Activated CD4-positive, alpha-beta T cell treated with anti-CD3 and anti-CD28 coated beads, Interleukin-2, amount 10 ng/mL, durations not matched to agents 24 days and 14 days (primary cell): ENCODE measurements at places on chromosomes 3 and 15. TPM values are rescaled to one million over a fixed set of nuclear protein-coding genes. Genes with fewer than 3 reads are reported as not detected.

DNA sequence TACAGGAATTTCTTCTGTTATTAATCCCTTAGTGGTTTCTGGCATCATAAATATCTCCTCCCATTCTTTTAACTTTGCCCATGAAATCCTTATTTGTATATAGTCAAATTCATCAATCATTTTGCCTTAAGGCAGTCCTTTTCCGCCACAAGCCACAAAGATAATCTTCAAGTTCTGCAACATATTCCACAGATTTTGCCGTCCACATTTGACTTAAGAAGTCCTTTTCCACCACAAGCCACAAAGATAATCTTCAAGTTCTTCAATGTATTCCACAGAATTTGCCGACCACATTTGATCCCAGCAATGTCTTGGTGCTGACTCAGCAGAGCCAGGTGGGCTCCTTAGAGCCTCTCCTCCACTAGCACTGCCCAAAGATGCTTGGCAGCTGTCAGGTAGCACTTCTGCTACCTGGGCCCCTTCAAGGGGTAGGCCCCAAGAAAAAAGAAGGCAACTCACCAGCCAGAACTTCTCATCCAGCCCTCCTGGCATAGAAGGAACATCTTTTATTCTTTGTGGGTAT is 35.0 kb downstream of the SEC22C start:
- no peak for DNase-seq
- peaks cover 12% of the 10 kb centered on the region for H3K36me3 ChIP-seq
- H3K4me1 ChIP-seq: peaks cover 10% of the 10 kb centered on the region
- H3K27ac ChIP-seq: no peak overlapping the region

GRCh38 chr15:87746333-87746732 is 510.2 kb downstream of the NTRK3 start:
- no peak overlapping the region for H3K27ac ChIP-seq
- no peaks in the 10 kb centered on the region for H3K27me3 ChIP-seq
- H3K36me3 ChIP-seq: no peaks in the 10 kb centered on the region
- no peak for DNase-seq
- H3K4me3 ChIP-seq: no peak overlapping the region

DNA sequence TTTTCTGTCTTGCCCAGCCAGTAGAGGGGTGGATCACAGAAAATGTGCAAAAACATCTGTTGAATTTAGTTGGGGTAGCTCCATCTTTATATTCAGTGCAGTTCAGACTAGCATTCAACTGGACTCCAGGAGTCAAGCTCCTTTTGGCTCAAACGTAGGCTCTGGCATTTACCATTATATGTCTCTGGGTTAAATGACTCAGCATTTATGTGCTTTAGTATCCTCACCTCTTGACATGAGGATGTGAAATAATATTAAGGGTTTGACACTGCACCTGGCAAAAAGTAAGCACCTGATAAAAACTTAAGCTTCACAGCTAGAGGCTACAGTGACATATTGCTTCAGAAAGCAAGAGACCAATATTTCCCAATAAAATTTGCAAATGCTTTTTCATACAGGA is 14.8 kb downstream of the PRC1 start:
- H3K36me3 ChIP-seq: peaks cover 75% of the 10 kb centered on the region
- peaks cover 21% of the 10 kb centered on the region for H3K4me1 ChIP-seq
- no peak for DNase-seq
- H3K27ac ChIP-seq: peak overlapping the region; percentile 25
- no peaks in the 10 kb centered on the region for H3K27me3 ChIP-seq
- H3K4me3 ChIP-seq: no peak overlapping the region

DNA sequence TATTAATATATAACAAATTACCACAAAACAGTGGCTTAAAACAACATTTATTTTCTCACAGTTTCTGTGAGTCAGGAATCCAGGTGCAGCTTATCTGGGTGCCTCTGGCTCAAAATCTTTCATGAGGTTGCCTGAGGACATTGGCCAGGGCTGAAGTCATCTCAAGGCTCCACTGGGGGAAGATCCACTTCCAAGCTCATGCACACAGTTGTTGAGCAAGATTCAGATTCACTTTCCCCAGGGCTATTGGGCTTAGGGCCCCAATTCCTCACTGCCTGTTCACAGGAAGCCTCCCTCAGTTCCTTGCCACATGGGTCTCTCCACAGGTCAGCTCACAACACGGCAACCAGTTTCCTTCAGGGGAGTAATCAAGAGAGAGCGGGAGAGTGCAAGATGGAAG is 35.0 kb downstream of the RFTN1 start:
- H3K27me3 ChIP-seq: no peaks in the 10 kb centered on the region
- H3K27ac ChIP-seq: no peak overlapping the region
- no peak for DNase-seq
- peaks cover 67% of the 10 kb centered on the region for H3K4me1 ChIP-seq

GRCh38 chr15:31049682-31050615 is 51.6 kb downstream of the TRPM1 start:
- no peak overlapping the region for H3K4me3 ChIP-seq
- peaks cover 3% of the 10 kb centered on the region for H3K4me1 ChIP-seq
- H3K27ac ChIP-seq: no peak overlapping the region

DNA sequence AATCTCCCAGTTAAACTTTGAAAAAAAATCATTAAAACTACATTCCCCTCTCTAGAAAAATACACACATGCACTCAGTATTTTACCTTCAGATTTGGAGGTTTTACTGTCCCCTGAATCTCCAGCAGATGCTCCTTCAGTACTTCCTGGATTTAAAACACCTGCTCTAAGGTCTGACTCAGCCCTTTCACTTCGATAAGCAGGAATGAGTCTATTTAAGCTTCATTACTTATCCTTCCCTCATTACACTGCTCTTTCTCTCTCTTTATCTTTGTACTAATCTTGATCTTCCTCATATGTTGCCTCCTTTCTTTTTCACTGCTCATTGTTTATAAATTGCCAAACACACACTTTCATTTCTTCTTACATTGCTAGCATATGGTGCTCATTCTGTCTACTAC is 443.9 kb downstream of the DIPK2A start:
- H3K27ac ChIP-seq: no peak overlapping the region
- H3K4me1 ChIP-seq: no peaks in the 10 kb centered on the region
- no peak for DNase-seq
- no peaks in the 10 kb centered on the region for H3K27me3 ChIP-seq

- no peak overlapping the region for H3K27ac ChIP-seq
- H3K4me3 ChIP-seq: no peak overlapping the region
- H3K4me1 ChIP-seq: no peaks in the 10 kb centered on the region
- no peak for DNase-seq
- no peaks in the 10 kb centered on the region for H3K27me3 ChIP-seq
These were observed 321.8 kb upstream of the MME start for GRCh38 chr3:154758109-154758868.

The CDCP1 gene
- 3.2 and 3.3 TPM in 2 replicates for total RNA-seq

- no peaks in the 10 kb centered on the region for H3K36me3 ChIP-seq
- H3K27ac ChIP-seq: peak overlapping the region; percentile 72
- no peak overlapping the region for H3K4me3 ChIP-seq
- peaks cover 68% of the 10 kb centered on the region for H3K4me1 ChIP-seq
- no peaks in the 10 kb centered on the region for H3K27me3 ChIP-seq
These were observed 34.1 kb downstream of the ZNF710 start for GRCh38 chr15:90035095-90035839.

The NPAP1 gene
- not detected in 2 replicates for total RNA-seq

GRCh38 chr15:85525755-85526154 is 145.4 kb downstream of the AKAP13 start:
- no peak overlapping the region for H3K27ac ChIP-seq
- H3K4me1 ChIP-seq: peaks cover 15% of the 10 kb centered on the region
- no peak overlapping the region for H3K4me3 ChIP-seq
- H3K36me3 ChIP-seq: peaks cover 25% of the 10 kb centered on the region
- H3K27me3 ChIP-seq: no peaks in the 10 kb centered on the region
- no peak for DNase-seq

The ATP11B gene
- total RNA-seq: 87.9 and 89.7 TPM in 2 replicates

- peaks cover 7% of the 10 kb centered on the region for H3K4me1 ChIP-seq
- H3K36me3 ChIP-seq: no peaks in the 10 kb centered on the region
- no peak for DNase-seq
- H3K4me3 ChIP-seq: no peak overlapping the region
- H3K27me3 ChIP-seq: peaks cover 36% of the 10 kb centered on the region
These were observed 7.6 kb downstream of the GADL1 start for GRCh38 chr3:30886888-30887287.

DNA sequence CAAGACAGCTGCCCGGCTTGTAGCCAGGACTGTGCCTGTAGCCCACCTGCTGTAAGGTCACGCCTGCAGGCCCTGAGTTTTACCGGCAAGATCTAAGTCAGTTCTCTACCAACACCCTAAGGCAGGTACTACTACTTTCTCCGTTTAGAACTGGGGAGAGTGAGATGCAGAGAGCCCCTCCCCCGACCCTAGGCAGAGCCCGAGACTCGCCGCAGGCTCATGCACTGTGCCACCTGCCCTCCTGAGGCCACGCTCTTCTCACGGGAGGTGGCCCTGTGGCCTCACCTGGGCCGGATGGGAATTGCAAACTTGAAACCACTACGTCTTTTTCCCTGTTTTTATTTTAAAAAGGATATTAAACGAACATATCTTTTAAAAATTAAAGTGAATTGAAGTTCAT is 36.9 kb upstream of the PCSK6 start:
- peaks cover 3% of the 10 kb centered on the region for H3K4me1 ChIP-seq
- DNase-seq: peak; percentile 34
- no peak overlapping the region for H3K27ac ChIP-seq
- H3K4me3 ChIP-seq: no peak overlapping the region

The TRAK1 gene
- 35.4 and 35.9 TPM in 2 replicates for total RNA-seq

DNA sequence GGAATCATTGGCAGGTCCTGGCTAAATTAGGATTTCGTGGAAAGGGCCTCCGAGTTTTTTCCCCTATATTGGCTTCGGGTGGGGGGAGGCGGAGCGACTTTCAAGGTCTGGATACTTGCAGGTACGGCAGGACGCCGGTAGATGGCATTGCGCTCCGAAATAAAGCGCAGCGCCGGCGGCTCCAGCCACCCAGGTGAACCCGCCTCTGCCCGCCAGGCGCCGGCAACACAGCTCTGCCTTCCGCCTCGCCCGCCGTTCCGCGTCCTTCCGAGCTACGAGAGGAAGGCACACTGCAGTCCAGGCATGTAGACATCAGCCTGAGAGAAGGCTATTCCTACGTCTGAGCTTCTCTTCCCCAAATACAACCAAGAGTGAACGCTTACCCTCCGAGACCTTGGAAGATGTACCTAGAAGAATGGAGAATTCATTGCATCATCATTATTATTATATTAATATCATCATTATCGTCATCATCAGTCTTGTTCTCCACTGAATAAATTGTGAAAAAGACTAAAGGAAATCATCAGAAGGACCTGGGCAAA is 514.1 kb downstream of the MECOM start:
- peak overlapping the region; percentile 67 for H3K4me3 ChIP-seq
- H3K27ac ChIP-seq: no peak overlapping the region
- peaks cover 68% of the 10 kb centered on the region for H3K27me3 ChIP-seq
- peaks cover 18% of the 10 kb centered on the region for H3K4me1 ChIP-seq

The ZPLD1 gene
- total RNA-seq: not detected in 2 replicates

GRCh38 chr3:36512555-36512954 is 132.3 kb downstream of the STAC start:
- H3K36me3 ChIP-seq: no peaks in the 10 kb centered on the region
- H3K4me1 ChIP-seq: no peaks in the 10 kb centered on the region
- H3K27me3 ChIP-seq: no peaks in the 10 kb centered on the region

GRCh38 chr3:33035596-33035995 is 61.4 kb downstream of the GLB1 start:
- H3K36me3 ChIP-seq: peaks cover 52% of the 10 kb centered on the region
- H3K4me3 ChIP-seq: no peak overlapping the region
- H3K27ac ChIP-seq: no peak overlapping the region
- DNase-seq: no peak
- H3K27me3 ChIP-seq: no peaks in the 10 kb centered on the region
- peaks cover 24% of the 10 kb centered on the region for H3K4me1 ChIP-seq

The RFC4 gene
- total RNA-seq: 116 and 119 TPM in 2 replicates

DNA sequence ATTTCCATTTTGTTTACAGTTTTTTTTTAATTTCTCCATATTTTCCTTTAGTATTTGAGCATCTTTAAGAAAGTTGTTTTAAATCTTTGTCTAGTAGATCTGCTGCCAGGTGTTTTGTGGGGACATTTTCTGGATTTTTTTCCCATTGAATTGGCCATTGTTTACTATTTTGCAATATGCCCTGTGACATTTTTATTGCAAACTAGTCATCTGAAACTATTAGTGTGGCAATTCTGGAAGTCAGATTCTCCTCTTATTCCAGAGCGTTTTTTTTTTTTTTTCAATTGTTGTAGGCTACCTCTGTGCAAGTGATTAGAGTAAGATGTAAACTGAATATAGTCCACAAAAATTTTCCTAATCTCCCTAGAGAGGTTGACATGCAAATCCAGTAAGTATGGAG is 334.2 kb downstream of the PYDC2 start:
- H3K36me3 ChIP-seq: no peaks in the 10 kb centered on the region
- no peak overlapping the region for H3K27ac ChIP-seq
- no peaks in the 10 kb centered on the region for H3K27me3 ChIP-seq
- no peak for DNase-seq
- H3K4me1 ChIP-seq: no peaks in the 10 kb centered on the region
- H3K4me3 ChIP-seq: no peak overlapping the region

GRCh38 chr3:130876594-130876993 is 17.3 kb upstream of the ATP2C1 start:
- no peaks in the 10 kb centered on the region for H3K4me1 ChIP-seq
- H3K4me3 ChIP-seq: no peak overlapping the region
- DNase-seq: no peak
- H3K27ac ChIP-seq: no peak overlapping the region

DNA sequence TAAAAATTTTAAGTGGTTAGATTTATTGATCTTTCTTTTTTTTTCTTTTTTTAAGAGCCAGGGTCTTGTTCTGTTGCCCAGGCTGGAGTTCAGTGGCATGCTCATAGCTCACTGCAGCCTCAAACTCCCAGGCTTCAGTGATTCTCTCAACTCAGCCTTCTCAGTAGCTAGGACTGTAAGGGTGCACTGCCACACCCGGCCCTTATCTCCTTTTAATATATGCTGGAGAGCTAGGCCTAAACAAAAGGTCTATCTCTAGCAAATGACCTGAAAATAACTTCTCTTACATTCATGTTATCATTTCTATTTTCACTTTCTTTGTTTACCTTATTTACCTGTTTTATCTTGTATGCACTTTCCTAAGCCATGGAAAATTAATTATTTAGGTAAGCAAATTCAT is 35.2 kb upstream of the MELTF start:
- no peak overlapping the region for H3K27ac ChIP-seq
- H3K27me3 ChIP-seq: no peaks in the 10 kb centered on the region
- H3K4me1 ChIP-seq: peaks cover 3% of the 10 kb centered on the region
- no peak overlapping the region for H3K4me3 ChIP-seq
- no peak for DNase-seq
- H3K36me3 ChIP-seq: peaks cover 29% of the 10 kb centered on the region

GRCh38 chr3:72830452-72831223 is 17.6 kb downstream of the SHQ1 start:
- no peak overlapping the region for H3K27ac ChIP-seq
- peaks cover 7% of the 10 kb centered on the region for H3K4me1 ChIP-seq
- peaks cover 48% of the 10 kb centered on the region for H3K36me3 ChIP-seq
- H3K27me3 ChIP-seq: no peaks in the 10 kb centered on the region
- DNase-seq: no peak

The GP5 gene
- total RNA-seq: 0.12 and 0.26 TPM in 2 replicates

The GOLGA8N gene
- 4.1 and 4.5 TPM in 2 replicates for total RNA-seq
